ENCODE measurements at places on chromosomes 7 and 10. TPM values are rescaled to one million over a fixed set of nuclear protein-coding genes. Genes with fewer than 3 reads are reported as not detected.
A peak's percentile ranks its signal among the peaks of the same experiment; 100 is the strongest.

Gene ANXA8
- total RNA-seq = 10.1 TPM

DNA sequence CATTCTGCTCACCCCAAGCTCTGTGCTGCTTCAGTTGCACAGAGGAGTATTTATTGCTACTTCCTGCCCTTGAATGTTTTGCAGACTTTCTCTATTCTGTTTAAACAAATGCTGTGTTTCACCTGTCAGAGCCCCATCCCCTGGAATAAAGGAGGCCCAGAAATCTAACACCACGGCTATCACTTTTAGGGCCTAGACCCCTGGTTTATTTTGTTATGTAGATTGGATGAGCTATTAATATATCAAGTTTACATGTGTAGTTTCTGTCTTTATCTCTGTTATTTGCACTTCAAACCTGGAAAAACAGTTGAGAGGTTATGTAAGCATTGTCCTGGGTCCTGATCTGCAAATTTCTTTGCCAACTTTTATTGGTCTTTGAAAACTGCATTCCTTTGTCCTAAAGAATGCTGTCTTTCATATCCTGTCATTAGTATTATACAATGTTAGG lies 630.1 kb downstream of the PARD3 start:
- no peak for DNase-seq

DNA sequence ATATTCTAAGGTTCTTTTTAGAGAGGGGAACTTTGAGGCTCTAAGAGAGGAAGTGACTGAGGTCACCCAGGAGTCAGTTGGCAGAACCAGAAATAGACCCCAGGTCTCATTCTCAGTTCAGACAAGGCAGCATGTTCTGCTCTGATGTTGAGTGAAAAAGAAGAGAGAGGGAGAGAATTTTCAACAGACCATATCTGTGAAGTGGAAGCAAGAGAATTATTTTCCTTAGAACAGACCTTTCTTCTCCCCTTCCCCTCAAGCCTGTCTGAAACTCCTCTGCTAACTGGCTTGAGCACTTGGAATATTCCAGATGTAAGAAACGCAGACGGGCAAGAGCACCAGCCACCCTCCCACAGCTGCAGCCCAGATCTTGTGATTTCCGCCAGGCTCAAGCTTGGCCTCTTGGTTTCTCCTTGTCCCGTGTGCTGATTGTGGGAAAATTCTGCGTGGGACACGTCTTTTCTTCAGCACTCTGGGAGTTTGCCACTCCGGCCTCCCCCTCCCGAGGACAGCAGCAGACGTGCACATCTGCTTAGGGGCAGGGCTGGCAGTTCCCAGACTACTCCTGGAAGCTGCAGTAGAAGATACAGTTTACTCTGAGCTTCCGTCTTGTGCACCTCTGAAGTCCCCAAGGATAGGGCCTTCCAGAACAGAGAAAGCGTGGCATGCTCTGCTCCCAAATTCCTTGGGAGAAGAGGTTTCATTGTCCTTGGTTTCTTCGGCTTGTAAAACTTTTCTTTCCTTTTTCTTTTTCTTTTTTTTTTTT lies 22.7 kb upstream of the IKZF1 start:
- no peak for DNase-seq

Gene SPDYE1
- total RNA-seq = not detected

DNA sequence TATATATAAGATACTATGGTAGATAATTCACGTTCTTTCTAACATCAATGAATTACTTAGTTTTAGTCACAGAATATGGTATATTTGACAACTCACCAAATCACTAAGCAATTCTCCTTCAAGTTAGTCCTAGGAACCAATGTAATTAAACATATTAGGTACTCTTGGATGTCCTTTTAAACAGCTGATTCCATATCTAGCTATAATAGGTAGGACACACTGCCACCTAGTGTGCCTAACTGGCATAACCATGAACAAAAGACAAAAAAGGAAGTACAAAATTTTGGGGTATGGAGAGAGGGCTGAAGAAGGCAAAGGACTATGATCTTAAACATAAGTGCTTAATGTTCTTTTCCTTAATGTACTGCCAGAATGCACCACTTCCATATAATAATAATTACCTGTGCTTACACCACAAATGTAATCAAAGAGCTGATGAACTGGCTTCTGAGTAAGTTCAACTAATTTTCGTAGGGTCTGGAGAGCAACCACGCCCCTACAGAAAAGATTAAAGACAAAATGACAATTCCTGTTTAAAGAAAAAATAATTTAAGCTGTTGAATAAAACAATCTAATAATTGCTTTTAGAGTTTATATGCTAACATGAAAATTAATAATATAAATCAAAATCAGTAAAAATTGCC lies 28.7 kb downstream of the PNPLA8 start:
- peak; percentile 67 for DNase-seq

GRCh38 chr7:73983437-73984164 lies 44.4 kb upstream of the ELN start:
- DNase-seq = no peak

Gene NFE2L3
- 273 TPM for total RNA-seq

DNA sequence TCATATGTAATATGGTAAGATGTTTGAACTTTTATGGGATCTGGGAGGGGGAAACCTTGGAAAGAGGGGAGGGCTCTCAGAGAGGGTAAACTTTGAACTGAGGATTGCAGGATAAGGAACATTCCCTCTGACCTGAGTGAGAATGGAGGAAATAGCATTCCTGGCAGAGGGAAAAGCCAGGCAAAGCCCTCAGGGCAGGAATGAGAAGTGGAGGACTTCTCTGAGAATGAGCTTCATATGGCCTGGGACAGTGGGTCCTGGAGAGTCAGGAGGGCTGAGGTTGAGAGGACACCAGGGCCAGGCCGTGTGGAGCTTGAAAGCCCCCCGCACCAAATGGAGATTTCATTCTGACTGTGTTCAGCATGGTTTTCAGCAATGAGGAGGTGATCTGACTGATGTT lies 34.2 kb downstream of the NPVF start:
- no peak for DNase-seq

Gene PRSS37
- total RNA-seq = not detected

Gene IL2RA
- total RNA-seq = not detected

Gene CLCN1
- not detected for total RNA-seq

- no peak for DNase-seq
These were observed 32.9 kb downstream of the FAM241B start for GRCh38 chr10:69662901-69663300.

Gene ARHGAP22
- 6.2 TPM for total RNA-seq

DNA sequence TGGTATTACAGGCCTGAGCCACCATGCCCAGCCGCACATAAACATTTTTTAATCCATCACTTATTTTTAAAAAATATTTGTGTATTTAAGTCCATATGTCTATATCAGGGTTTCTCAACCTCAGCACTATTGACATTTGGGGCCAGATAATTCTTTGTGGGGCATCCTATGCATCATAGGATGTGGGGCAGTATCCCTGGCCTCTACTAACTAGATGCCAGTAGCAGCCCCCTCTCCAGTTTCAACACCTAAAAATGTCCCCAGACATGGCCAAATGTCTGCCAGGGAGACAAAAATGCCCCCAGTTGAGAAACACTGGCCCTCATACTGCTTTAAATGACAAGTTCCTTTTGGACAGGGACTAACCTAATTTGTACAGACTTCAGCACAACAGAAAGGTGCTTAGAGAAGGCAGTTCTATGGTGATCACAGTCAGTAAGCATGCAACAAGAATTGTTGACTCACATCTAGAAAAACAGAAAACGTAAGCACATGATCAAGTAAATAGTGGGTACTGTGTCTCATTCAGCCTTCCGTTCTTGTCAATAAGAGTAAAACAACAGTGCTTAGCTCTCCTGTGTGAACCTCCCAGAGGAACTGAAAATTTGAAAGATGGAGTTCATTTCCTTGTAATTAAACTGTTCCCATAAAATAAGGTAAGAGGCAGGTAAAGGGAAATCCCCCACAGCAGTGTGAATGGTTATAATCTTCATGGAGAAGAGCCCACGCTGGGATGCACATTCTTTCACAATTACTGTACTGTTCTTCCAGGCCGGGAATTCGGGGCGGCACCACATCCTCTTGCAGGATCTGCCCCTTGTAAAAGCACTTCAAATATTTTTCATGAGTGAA lies 17.3 kb upstream of the ADRB1 start:
- peak; percentile 83 for DNase-seq

GRCh38 chr10:123790132-123790885 lies 101.3 kb downstream of the CPXM2 start:
- no peak for DNase-seq

DNA sequence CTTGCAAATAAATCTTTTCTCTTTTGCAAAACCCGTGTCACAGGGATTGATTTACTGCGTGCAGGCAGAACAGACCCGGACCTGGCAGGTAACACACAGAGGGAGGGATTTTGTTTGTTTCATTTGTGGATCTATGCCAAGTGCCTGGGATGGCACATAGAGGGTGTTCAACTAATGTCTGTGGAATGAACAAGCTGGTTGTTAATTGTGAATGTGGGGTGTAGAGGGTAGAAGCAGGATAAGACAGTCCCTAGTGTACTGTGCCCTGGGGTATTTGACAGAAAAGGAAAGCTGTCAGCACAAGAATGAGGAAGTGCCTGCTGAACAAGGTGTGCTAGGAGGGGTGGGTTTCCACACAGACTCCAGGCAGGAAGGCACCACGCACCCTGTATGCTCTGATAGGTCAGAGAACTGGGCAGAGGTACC lies 331.8 kb downstream of the CALN1 start:
- no peak for DNase-seq

DNA sequence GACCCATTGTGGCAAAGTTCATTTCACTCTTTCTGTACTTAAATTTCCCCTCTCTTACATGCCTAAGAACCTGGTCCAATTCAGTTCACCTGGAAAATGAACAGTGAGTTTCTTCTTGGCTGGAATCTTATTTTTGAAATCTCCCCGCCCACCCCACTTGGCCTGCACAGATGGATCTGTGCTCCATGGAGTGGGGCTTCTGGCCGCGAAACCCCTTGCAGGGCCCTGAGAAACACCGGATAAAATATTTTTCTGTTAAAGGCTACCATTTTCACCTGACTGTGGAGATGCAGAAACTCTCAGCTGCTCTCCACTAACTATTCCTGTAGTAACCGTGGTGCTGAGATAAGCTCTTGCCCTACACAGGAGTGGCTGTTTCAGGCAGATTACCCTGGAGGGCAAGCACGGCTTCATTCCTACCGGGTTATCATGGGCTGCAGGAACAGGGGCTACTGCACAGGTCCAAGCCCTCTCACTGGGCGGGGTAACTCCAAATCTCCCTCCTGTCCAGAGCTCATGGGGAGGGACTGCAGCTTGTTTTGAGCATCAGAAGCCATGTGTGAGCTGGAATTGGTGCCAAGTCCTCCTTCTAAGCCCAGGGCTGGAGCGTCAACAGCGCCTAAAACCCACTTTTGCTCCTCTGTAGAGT lies 118.9 kb downstream of the PRPF18 start:
- DNase-seq = no peak

Gene PILRA
- 0.69 TPM for total RNA-seq

DNA sequence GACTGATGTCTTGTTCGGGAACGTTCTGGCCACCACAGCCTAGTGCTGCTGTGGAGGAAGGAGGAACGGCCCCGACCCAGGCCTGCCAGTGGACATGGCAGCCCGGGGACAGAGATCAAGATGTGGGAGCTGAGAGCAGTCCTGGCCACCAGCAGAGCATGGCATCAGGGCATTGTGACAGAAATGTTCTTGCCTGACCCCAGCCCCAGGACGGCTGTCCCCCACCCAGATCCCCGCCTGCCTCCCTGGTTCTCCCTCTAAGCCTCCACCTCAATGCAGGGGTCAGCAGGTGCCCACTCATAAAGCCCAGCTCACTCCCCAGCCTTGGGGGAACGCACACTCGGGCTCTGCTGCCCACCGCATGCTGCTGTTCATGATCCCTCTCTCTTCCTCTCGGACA lies 42.9 kb upstream of the HSPA12A start:
- no peak for DNase-seq

- DNase-seq = peak; percentile 78
These were observed 136.5 kb upstream of the NAMPT start for GRCh38 chr7:106421181-106421762.

- no peak for DNase-seq
These were observed 305.3 kb downstream of the PRPF18 start for GRCh38 chr10:13892001-13892491.

Gene NPC1L1
- total RNA-seq = not detected

Gene PDK4
- 0.71 TPM for total RNA-seq

DNA sequence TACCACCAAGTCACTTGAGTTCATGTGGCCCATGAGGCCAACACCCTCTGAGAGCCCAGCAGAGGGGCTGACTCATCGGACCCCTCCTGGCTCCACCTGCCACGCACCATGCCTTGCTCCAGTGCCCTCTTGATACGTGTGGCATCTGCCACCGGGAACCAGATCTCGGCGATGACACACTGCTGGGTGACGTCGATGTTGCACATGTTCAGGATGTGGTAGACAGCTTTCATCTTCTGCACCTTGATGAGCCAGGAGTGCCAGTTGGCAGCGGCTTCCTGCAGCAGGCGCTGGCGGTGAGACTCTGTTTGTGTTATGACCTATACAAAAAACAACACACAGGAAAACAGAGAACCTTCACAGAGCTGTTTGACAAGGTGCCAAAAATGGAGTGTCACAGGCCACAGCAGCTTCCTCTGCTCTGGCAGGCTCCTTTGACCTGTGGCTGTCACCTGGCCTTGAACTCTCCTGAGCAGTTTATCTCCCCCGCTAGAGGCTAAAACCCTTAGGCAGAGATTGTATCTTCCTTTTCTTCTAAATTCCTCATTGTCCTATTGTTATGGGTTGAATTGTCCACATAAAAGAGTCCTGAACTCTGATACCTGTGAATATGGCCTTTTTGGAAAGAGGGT lies 45.2 kb upstream of the TMEM213 start:
- DNase-seq = peak; percentile 90

- peak; percentile 43 for DNase-seq
These were observed 1.3 kb downstream of the GLI3 start for GRCh38 chr7:42235741-42236161.

DNA sequence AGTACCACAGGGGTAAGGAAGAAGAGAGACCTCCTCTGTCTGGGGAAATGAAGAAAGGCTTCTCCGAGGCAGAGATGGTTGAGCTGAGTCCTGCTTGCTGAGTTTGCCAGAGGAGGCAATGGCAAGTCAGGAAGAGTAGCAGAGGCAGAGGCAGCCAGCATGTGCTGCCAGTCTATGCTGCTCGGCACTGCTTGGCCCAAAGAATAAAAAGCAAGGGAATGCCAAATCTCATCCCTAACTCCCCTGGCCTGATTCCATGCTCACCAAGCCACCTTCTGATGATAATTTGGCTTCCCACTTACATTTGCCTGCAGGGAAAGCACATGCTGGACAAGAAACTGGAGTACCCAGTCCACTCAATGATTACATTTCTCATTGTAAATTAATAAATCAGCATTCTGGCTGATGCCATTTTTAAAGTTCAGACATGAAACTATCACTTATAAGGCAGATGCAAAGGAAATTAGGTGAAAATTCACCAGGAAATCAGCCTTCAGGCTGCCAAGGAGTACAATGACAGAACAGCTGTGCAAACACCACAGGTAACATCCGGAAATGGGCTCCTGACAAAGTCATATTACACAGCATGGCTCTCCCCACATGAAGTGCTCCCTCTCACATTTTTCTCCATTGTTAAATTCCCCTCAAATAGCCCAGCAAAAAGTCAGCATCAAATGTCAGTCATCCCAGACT lies 245.9 kb downstream of the MTERF1 start:
- no peak for DNase-seq

Gene SMKR1
- total RNA-seq = 2.7 TPM
